Cortex of kidney (tissue), 1 donor: ENCODE measurements at places on chromosomes 7 and 10.

DNA sequence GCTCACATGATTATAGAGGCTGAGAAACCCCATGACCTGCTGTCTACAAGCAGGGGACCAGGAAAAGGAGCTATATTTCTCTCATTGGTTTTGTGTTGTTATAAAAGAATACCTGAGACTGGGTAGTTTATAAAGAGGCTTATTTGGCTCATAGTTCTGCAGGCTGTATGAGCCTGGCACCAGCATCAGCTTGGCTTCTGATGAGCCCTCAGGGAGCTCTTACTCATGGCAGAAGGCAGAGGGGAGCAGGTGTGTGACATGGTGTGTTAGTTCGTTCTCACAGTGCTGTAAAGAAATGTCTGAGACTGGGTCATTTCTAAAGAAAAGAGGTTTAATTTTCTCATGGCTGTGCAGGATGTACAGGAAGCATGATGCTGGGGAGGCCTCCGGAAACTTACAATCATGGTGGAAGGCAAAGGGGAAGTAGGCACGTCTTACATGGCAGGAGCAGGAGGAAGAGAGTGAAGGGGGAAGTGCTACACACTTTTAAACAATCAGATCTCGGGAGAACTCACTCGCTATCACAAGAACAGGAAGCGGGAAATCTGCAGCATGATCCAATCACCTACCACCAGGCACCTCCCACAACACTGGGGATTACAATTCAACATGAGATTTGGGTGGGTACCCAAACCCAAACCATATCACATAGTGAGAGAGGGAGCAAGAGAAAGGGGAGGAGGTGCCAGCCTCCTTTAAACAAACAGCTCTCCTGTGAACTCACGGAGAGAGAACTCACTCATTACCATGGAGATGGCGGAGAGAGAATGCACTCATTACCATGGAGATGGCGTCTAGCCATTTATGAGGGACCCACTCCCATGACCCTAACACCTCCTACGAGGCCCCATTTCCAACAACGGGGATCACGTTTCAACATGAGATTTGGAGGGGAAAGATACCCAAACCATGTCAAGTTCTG, 133.4 kb downstream of the JCAD start:
- no peak for DNase-seq

DNA sequence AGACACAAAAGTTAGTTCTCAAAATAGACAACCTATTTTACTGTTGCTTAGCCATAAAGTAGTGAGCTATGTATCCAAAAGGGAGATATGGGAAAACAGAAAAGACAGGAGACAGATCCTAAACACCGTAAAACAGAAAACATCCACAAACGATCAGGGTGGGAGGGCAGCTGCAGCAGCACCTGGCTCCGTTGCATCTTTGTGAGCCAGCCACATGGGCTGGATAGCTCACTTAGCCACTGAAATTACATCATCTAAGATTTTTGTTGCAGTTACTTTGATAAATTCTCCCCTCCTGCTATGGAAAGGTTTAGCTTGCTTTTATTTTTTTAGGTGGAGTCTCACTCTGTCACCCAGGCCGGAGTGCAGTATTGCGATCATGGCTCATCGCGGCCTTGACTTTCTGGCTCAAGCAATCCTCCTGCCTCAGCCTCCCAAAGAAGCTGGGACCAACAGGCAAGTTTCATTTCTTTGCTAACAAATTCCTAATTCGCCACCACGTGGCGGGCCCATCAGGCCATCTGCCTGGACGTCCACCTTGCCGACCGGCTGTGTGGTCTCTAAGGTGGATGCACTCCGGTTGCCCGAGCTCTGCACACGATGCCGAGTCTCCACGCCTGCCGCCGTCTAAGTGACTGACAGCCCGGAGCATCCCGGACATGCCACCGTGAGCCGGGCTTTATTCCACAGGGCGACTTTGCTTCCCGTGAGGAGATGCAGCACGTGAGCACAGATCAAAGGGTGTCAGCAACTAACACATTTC, 159.8 kb downstream of the DIP2C start:
- DNase-seq = no peak

GRCh38 chr7:47572094-47572445, 9.8 kb downstream of the TNS3 start:
- DNase-seq = no peak

DNA sequence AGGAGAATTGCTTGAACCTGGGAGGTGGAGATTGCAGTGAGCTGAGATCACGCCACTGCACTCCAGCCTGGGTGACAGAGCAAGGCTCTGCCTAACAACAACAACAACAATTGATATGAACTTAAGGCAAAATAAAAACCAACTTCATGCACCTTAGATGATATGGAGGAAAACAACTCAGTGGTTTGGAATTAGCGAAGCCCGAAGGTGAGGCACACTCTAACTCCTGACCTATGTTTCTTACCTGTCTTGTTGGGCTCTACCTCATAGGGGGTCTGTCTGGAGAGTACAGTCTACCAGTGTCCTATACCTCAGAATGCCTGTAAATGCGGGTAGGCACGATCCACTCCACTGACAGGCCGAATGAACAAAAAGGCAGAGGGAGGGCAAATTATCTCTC, 24.3 kb upstream of the COBL start:
- no peak for DNase-seq

DNA sequence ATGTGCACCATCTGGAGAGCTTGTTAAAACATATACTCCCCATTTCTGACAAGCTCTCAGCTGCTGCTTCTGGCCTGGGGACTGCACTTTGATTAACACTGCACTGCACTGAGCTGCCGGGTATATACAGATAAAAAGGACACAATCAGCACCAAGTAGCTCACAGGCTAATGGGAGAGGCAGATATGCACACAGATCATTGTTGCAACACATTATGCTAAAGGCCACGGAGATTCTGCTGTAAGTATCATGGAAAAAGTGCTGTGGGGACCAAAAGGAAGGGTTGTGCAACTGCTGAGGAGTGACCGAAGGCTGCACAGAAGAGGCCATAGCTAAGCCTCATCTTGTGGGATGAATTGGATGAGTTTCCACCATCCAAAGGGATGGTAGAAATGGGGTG, 455.2 kb downstream of the SORCS3 start:
- no peak for DNase-seq

- DNase-seq = no peak
Measured at GRCh38 chr10:133474027-133474426, 20.3 kb downstream of the SCART1 start.

- DNase-seq = no peak
Measured at GRCh38 chr7:26083113-26083512, 68.9 kb upstream of the NFE2L3 start.

- DNase-seq = no peak
Measured at GRCh38 chr10:117165538-117166417, 27.7 kb upstream of the VAX1 start.

- DNase-seq = no peak
Measured at GRCh38 chr7:45185028-45185863, 27.7 kb downstream of the RAMP3 start.
